GM12878 (cell line): ENCODE measurements at places on chromosomes 3 and 15. TPM values are rescaled to one million over a fixed set of nuclear protein-coding genes. Genes with fewer than 3 reads are reported as not detected.

- H3K4me1 ChIP-seq, result no peaks in the 10 kb centered on the region
- peak overlapping the region; percentile 82 for H3K4me3 ChIP-seq
- peaks cover 3% of the 10 kb centered on the region; the same call in 1 of the 2 replicates for H3K36me3 ChIP-seq
- H3K27ac ChIP-seq, result peak overlapping the region; percentile 83
- DNase-seq, result no peak
- H3K27me3 ChIP-seq, result no peaks in the 10 kb centered on the region
Measured at GRCh38 chr15:51971032-51971374, 575 bp downstream of the LEO1 start.

GRCh38 chr3:124276539-124277143, 284.7 kb upstream of the ROPN1 start:
- H3K4me1 ChIP-seq, result no peaks in the 10 kb centered on the region
- no peak overlapping the region for H3K4me3 ChIP-seq
- no peaks in the 10 kb centered on the region for H3K27me3 ChIP-seq

GRCh38 chr3:129824926-129825541, 68.5 kb downstream of the TMCC1 start:
- H3K27me3 ChIP-seq, result no peaks in the 10 kb centered on the region
- no peak overlapping the region for H3K27ac ChIP-seq
- peaks cover 20% of the 10 kb centered on the region; the same call in 1 of the 2 replicates for H3K4me1 ChIP-seq
- no peak overlapping the region for H3K4me3 ChIP-seq

GRCh38 chr3:60542995-60543394, 708.3 kb downstream of the FHIT start:
- no peak for DNase-seq
- no peak overlapping the region for H3K4me3 ChIP-seq
- H3K27me3 ChIP-seq, result no peaks in the 10 kb centered on the region
- no peaks in the 10 kb centered on the region for H3K36me3 ChIP-seq
- H3K27ac ChIP-seq, result no peak overlapping the region
- no peaks in the 10 kb centered on the region for H3K4me1 ChIP-seq

DNA sequence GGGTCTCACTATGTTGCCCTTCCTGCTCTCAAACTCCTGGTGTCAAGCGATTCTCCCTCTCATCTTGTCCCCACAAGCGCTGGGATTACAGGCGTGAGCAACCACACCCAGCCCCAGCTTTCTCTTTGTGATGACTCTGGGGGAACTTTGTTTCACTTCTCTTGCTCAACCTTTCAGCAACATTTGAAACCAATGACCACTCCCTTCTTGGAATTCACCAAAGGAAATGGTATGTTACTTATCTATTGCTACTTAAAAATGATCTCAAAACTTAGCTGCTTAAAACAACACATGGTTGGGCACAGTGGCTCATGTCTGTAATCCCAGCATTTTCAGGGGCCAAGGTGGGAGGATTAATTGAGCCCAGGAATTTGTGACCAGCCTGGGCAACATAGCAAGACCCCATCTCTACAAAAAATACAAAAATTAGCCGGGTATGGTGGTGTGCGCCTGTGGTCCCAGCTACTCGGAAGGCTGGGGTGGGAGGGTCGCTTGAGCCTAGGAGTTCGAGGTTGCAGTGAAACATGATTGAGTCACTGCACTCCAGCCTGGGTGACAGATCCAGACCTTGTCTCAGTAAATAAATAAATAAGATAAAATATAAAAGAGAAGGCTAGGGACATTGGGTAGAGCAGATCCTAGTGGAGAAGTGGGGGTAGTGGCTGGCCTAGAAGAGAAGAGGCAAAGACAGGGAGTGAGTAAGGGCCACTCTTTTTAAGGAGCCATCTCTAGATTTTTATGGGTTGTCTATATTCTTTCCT, 10.3 kb upstream of the COPG1 start:
- no peak overlapping the region for H3K27ac ChIP-seq
- no peaks in the 10 kb centered on the region for H3K27me3 ChIP-seq
- H3K4me3 ChIP-seq, result no peak overlapping the region; the same call in 1 of the 2 replicates
- H3K36me3 ChIP-seq, result no peaks in the 10 kb centered on the region
- peaks cover 13% of the 10 kb centered on the region for H3K4me1 ChIP-seq

GRCh38 chr3:18987862-18988447, 160.4 kb upstream of the KCNH8 start:
- H3K36me3 ChIP-seq, result no peaks in the 10 kb centered on the region
- no peak overlapping the region for H3K27ac ChIP-seq
- H3K4me1 ChIP-seq, result no peaks in the 10 kb centered on the region
- no peak for DNase-seq
- H3K27me3 ChIP-seq, result no peaks in the 10 kb centered on the region

GRCh38 chr3:187986514-187986934, 167.4 kb upstream of the LPP start:
- no peaks in the 10 kb centered on the region; the same call in 1 of the 2 replicates for H3K27me3 ChIP-seq
- H3K4me1 ChIP-seq, result no peaks in the 10 kb centered on the region
- no peak overlapping the region for H3K27ac ChIP-seq
- no peak overlapping the region for H3K4me3 ChIP-seq
- no peaks in the 10 kb centered on the region for H3K36me3 ChIP-seq

- H3K4me1 ChIP-seq, result peaks cover 3% of the 10 kb centered on the region; the same call in 1 of the 2 replicates
- DNase-seq, result no peak
- H3K27ac ChIP-seq, result no peak overlapping the region
- H3K4me3 ChIP-seq, result no peak overlapping the region
- H3K27me3 ChIP-seq, result no peaks in the 10 kb centered on the region
Measured at GRCh38 chr15:78223396-78224022, 10.9 kb downstream of the ACSBG1 start.

GRCh38 chr15:98682992-98683701, 34.8 kb downstream of the IGF1R start:
- no peaks in the 10 kb centered on the region for H3K27me3 ChIP-seq
- no peaks in the 10 kb centered on the region for H3K36me3 ChIP-seq
- no peaks in the 10 kb centered on the region for H3K4me1 ChIP-seq
- no peak for DNase-seq

GRCh38 chr3:20066850-20067617, 26.8 kb downstream of the KAT2B start:
- no peak for DNase-seq
- H3K36me3 ChIP-seq, result peaks cover 1% of the 10 kb centered on the region; the same call in 1 of the 2 replicates
- no peaks in the 10 kb centered on the region for H3K27me3 ChIP-seq
- no peaks in the 10 kb centered on the region for H3K4me1 ChIP-seq
- H3K27ac ChIP-seq, result no peak overlapping the region

DNA sequence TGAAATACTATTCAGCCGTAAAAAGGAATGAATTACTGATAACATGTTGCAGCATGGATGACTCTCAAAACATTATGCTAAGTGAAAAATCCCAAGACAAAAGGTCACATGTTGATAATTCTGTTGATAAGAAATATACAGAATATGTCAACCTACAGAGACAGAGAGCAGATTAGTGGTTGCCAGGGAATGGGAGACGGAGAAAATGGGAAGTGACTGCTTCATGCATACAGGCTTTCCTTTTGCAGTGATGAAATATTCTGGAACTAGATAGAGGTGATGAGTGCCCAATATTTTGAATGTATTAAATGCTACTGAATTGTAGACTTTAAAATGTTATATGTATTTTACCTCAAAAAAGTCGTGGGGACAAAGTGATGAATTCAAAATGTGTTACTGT, 56.2 kb downstream of the ABHD2 start:
- H3K36me3 ChIP-seq, result peaks cover 9% of the 10 kb centered on the region; the same call in 1 of the 2 replicates
- no peaks in the 10 kb centered on the region for H3K27me3 ChIP-seq
- DNase-seq, result no peak

DNA sequence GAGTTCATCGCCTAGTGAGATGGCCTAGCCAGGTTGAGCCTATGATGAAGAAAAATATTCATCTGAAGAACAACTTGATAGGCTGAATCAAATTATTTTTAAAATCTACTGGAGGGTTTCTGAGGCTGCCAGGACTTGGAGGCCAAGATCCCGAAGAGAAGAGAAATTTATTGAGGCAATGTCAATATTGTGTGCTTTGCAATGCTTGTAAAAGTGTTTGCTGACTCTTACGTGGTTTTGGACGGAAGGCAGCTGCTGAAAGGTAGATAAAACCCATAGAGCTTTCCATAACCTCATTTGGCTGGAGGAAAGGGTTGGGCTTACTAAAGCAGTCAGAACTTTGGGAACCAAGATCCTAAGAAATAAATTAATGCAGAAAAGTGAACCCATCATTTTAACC, 361.0 kb upstream of the IL12A start:
- no peak overlapping the region for H3K4me3 ChIP-seq
- no peak overlapping the region for H3K27ac ChIP-seq
- DNase-seq, result no peak

DNA sequence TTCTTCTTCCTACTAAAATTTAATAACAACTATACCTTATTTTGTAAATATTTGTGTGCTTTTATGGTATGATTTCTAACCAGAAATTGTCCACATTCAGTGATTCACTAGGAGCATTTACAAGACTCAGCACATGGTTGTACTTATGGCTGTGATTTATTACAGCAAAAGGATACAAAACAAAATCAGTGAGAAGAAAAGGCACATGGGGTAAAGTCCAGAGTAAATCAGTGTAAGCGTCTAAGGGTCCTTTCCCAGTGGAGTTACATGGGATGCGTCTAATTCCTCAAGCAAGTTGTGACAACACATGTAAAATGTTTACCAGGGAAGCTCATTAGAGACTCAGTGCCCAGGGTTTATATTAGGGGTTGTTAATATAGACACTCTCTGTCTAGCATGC, 31.1 kb downstream of the RNF13 start:
- no peak for DNase-seq
- no peak overlapping the region for H3K4me3 ChIP-seq
- H3K27me3 ChIP-seq, result no peaks in the 10 kb centered on the region
- H3K36me3 ChIP-seq, result peaks cover 9% of the 10 kb centered on the region

DNA sequence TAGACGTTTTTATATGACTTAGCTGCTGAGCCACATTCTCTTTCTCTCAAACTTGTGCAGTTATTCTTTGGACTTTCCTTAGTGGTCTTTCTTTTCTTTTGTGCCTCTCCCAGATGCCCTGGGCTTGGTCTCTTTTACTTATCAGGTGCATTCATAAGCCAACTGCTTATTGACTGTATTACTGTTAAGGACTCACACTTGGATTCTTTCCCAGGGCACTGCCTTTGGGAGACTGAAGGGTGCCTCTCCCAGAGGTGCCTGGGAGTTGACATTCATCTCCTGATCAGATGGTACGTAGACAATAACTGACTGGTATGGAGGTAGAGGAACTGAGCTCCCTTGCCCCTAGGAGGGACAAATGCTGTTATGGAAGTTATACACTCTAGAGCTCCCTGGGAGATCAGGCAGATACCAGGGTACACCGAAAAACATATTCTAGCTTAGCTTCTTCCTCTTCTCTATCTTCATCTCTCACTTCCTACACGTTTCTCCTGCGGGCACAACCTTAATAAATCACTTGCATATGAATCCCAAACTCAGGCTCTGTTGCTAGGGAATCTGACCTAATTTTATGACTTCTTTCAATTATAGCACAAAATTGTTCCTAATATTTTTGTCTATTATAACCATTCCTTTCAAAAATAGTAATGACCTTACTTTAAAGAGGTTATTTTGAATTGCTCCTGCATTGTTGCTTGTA, 24.7 kb downstream of the PARP15 start:
- H3K4me3 ChIP-seq, result no peak overlapping the region
- no peaks in the 10 kb centered on the region for H3K27me3 ChIP-seq

DNA sequence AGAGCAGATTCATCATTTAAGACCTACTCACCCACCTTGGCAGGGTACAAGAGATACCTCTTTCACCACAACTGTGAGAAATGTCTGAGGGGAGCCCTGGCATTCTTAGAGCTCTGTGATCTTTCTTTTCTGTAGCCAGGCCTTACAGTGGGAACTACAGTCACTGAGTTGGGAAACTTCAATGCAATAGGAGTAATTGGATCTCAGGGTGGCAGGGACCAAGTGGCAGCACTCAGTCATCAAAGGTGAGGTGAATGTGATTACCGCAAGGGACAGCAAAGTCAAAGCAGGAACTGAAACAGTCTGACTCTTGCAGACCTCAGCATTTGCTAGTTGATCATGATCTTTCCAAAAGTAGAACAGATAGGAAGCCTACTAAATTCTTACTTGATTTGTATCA, 7.2 kb upstream of the MCF2L2 start:
- H3K27ac ChIP-seq, result no peak overlapping the region
- H3K36me3 ChIP-seq, result no peaks in the 10 kb centered on the region
- peaks cover 29% of the 10 kb centered on the region for H3K4me1 ChIP-seq
- no peaks in the 10 kb centered on the region for H3K27me3 ChIP-seq
- H3K4me3 ChIP-seq, result no peak overlapping the region

The KLHDC8B gene
- total RNA-seq, result 1.2 and 1.9 TPM in 2 replicates

The WNT5A gene
- total RNA-seq, result 1.1 and 1.7 TPM in 2 replicates

The MAP3K13 gene
- 10.5 and 17.8 TPM in 2 replicates for total RNA-seq

The MOBP gene
- 0.08 TPM in 1 of 2 replicates, not detected in the other for total RNA-seq

The EPHA3 gene
- 0.05 and 0.11 TPM in 2 replicates for total RNA-seq
